ENCODE measurements at places on chromosomes 16 and 17.
A peak's percentile ranks its signal among the peaks of the same experiment; 100 is the strongest.

- no peak for DNase-seq
Observed at GRCh38 chr16:683396-684070, 601 bp downstream of the JMJD8 start.

DNA sequence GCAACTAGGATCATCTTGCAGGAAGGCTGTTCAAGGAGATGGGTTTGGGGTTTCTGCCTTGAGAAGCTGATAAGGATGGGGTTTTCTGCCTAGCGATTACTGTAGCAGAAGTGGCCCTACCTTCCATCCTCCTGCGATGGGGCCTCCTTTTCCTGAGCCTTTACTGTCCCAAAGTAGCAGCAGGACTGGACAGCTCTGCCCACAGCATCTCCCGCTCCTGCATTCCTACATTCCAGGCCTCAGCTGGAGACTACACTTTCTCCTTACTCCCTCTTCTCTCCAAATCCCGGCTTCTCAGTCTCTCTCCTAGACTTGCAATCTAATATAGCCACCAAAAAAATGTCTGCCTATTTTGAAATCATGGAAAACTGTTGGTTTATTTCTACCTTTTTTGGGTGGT is 355.4 kb downstream of the CA10 start:
- no peak for DNase-seq

DNA sequence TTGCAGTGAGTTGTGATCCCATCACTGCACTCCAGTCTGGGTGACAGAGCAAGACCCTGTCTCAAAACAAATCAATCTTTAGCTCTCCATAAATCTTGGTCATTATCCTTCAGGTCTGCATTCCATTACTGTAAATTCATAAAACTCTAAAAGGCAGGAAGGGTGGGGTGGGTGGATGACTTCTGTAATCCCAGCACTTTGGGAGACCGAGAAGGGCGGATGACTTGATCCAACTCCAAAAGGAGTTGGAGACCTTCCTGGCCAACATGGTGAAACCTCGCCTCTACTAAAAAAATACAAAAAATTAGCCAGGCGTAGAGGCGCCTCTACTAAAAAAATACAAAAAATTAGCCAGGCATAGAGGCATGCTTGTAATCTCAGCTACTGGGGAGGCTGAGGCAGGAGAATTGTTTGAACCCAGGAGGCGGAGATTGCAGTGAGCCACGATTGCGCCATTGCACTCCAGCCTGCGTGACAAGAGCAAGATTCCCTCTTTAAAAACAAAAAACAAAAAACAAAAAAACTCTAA is 2.2 kb upstream of the UBE2Z start:
- DNase-seq: no peak

GRCh38 chr17:40952661-40953060 is 14.1 kb downstream of the KRT39 start:
- DNase-seq: peak; percentile 68

DNA sequence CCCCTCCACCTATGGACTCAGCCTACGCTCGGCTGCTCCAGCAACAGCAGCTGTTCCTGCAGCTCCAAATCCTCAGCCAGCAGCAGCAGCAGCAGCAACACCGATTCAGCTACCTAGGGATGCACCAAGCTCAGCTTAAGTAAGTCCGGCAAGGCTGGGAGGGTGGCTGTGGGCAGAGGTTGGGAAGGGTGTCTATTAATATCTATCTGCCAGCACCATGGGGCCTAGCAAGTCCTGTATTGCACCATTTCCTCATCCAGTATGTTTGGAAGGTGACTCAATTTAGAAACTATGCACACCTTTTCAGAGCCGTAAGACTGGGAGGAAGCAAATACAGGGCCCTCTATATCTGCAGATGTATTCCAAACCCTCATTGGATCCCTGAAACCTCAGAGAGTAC is 45.0 kb upstream of the ARHGAP44 start:
- no peak for DNase-seq

DNA sequence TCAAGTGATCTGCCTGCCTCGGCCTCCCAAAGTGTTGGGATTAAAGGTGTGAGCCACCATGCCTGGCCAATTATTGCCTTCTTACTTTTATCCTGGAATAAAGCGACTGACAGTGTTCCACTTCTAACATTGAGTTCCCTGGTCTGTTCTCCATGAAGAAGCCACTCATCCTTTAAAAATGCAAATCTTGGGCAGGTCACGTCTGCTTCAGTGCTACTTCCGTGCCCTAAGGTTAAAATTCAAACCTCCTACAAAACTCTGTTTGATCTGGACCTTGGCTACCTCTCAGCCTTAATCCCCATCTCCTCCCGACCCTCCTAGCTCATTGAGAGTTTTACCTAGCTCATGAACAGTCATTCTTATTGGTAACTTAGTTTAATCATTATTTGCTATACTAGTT is 9.6 kb upstream of the SHISA9 start:
- no peak for DNase-seq

GRCh38 chr16:30603945-30604315 is 6.3 kb downstream of the ZNF689 start:
- DNase-seq: no peak

- DNase-seq: no peak
Observed at GRCh38 chr16:1174477-1175357, 21.8 kb downstream of the CACNA1H start.

- DNase-seq: no peak
Observed at GRCh38 chr16:70678121-70678897, 7.5 kb downstream of the MTSS2 start.

GRCh38 chr16:17029602-17030350 is 441.0 kb downstream of the XYLT1 start:
- no peak for DNase-seq

DNA sequence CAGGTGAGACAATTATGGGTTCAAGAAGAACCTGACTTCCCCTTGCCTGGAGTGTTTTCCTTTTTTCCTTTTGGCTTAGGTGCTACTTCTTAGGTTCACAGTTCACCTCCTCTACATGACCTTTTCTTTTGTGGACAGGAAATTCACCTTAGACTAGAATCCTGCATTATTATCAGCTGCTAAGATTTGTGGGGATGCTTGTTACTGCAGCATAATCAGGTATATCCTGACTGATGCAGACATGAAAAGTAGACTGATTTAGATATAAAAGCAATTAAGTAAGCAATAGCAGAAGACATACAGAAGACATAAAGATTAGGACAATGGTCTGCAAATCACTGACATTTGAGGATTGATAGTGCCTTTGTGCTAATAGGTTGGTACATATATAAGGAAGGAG is 168.3 kb downstream of the SALL1 start:
- DNase-seq: no peak

DNA sequence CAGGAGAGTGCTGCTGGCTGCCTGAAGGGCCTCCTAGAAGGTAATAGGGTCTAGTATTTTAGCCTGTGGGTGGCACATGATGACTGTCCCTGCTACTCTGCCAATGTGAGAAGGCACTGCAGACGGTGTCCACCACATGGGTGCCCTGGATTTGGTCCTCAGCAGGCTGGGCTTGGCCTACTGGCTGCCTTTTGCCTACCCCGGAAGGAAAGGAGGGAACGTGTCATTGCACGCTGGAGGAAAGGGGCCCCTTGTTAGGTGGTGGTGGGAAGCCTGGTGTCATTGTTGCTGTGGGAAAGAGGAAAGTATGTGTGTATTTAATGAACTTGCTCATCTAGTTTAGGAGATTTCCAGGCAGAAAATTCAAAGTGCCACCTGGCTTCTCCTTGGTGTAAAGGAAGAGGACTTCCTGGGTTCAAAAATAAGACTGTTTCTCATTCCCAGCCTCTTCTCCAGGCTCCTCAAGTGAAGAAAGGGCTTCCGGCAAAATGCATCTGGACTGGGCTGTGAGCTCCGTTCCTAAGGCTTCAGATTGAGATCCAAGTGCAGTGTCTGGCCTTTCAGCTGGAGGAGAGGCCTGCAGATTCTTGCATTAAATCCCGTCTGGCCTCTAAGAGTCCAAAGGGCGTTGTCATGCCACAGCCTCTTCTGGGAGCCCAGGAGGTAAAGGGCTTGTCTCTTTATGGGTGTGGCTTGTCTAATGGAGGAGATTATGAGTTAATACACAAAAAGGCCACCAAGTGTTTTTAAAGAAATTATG is 55.1 kb downstream of the RPTOR start:
- DNase-seq: no peak

- DNase-seq: no peak
Observed at GRCh38 chr17:67401598-67402504, 24.8 kb downstream of the PITPNC1 start.

DNA sequence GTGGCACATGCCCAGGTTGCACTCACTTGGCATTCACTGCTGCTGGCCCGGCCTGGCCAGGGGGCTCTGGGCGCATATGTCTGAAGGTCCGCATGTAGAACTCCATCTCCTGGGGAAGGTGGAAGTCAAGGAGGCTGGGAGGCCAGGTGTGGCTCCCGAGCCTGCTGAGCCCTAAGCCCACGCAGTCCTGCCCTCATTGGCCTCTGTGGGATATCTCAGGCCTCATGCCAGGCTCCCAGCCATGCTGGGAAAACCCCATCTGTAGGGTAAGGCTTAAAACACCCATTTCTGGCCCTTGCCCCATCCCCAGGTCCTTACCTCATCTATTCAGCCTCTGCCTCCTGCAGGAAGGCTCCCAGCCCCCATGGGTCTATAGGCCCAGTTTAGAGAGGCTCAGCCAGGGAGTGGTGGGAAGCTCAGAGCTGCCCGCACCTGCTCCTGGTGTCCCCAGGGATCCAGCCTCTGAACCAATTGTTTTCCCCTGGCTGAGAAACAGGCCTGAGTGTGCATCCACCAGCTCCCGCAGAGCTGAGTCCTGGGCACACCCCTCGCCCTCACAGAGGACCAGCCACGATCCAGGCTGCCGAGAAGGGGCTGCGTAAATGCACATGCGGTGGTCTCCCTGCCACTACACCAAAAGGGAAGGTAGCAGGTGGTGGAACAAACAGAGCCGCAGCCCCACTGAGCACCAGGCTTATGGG is 2.3 kb upstream of the TPPP3 start:
- DNase-seq: no peak

GRCh38 chr16:58454178-58454577 is 45.8 kb upstream of the NDRG4 start:
- no peak for DNase-seq

GRCh38 chr17:31880311-31880710 is 21.2 kb downstream of the UTP6 start:
- no peak for DNase-seq

- no peak for DNase-seq
Observed at GRCh38 chr17:19987897-19988296, 10.3 kb upstream of the AKAP10 start.

DNA sequence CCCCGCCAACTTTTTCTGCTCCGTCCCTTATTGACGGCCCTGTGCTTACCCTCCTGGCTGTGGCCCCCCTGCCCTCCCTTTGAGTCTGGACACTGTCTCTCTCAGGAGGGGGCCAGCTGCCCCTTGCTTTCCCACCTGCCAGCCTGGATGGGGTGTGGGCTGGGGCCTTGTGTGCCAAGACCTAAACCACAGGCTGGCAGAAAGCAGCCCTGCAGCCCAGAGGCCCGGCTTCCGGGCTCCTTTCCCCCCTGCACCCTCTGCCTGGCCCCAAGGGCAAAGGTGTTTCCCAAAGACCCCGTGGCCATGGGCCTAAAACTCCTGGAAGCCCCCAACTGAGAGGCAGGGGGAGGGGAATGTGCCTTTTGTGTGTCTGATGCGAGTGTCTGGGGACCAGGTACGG is 17.5 kb downstream of the GPT2 start:
- no peak for DNase-seq

GRCh38 chr16:64434526-64435069 is 687.3 kb downstream of the CDH11 start:
- no peak for DNase-seq

GRCh38 chr17:37483311-37484039 is 6.2 kb upstream of the DUSP14 start:
- DNase-seq: peak; percentile 87

DNA sequence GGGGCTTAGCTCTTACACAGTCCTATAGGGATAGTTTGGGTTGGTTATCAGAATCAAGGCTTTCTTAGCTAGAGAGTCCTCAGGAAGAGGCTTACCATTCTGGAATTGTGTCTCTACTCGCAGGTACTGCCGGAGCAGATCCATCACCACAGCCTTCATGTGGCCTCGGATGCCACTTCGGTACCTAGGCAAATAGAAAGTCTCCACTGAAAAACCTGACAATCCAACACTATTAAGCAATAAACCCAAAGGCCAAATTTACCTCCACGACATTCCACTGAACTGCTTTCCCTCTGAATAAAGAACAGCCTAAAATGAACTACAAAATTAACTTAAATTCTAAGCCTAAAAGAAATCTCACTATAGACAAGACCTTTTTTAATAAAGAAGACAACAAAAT is 135.4 kb upstream of the C17orf78 start:
- no peak for DNase-seq

GRCh38 chr17:40194821-40195220 is 17.6 kb downstream of the RAPGEFL1 start:
- DNase-seq: no peak

GRCh38 chr16:27284865-27285675 is 16.5 kb upstream of the NSMCE1 start:
- no peak for DNase-seq

- DNase-seq: no peak
Observed at GRCh38 chr17:9999919-10000695, 95.0 kb upstream of the RCVRN start.

DNA sequence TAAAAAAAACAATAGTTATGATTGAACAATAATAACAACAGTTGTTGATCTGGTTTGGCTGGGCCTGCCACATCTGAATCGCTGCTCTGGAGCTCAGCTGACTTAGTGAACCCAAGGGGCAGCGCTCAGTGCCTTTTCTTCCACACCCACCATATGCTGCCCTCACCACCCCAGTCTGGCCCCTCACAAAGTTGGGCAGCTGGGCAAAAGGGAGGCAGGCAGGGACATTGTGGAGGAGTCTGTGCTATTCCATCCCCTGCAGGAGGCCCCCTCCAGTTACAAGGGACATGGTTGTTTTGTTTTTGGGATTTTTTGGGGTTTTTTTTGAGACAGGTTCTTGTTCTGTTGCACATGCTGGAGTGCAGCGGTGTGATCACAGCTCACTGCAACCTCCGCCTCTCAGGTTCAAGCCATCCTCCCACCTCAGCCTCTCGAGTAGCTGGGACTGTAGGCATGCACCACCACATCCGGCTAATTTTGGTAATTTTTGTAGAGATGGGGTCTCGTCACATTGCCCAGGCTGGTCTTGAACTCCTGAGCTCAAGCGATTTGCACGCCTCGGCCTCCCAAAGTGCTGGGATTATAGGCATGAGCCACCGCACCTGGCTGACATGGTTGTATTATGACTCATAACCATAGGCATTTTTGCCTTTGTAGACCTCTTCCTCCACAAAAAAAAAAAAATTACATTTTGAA is 8.6 kb upstream of the PECAM1 start:
- no peak for DNase-seq

- DNase-seq: no peak
Observed at GRCh38 chr17:57086069-57086930, 1.3 kb downstream of the AKAP1 start.

GRCh38 chr17:8326511-8327302 is 12.9 kb upstream of the ODF4 start:
- no peak for DNase-seq

DNA sequence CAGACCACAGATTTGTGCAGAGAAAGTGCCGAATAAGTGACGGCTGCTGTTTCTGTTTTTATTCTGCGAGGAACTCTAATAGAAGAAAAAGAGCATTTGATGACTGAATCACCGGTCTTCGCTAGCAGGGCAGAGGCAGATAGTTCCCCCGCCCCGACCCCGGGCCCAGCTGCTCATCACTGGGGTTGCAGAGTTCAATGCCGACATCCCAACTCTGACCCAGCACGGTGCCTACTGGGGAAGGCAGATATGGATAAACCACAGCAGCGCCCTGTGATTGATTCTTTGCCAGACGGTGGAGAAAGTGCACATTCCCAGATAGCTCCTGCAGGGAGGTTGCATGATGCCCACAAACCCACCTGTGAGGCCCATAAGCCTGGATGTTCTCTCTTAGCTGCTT is 357.9 kb upstream of the HSBP1 start:
- no peak for DNase-seq

- peak; percentile 13 for DNase-seq
Observed at GRCh38 chr16:28291651-28292626, at the start of gene SBK1. Gene SBK1 (plus strand): TSS chr16:28292525. CDS start chr16:28317392, 24,867 bp downstream.

All from fibroblast of skin of left biceps (primary cell).